ENCODE measurements at places on chromosomes 7 and 10.

DNA sequence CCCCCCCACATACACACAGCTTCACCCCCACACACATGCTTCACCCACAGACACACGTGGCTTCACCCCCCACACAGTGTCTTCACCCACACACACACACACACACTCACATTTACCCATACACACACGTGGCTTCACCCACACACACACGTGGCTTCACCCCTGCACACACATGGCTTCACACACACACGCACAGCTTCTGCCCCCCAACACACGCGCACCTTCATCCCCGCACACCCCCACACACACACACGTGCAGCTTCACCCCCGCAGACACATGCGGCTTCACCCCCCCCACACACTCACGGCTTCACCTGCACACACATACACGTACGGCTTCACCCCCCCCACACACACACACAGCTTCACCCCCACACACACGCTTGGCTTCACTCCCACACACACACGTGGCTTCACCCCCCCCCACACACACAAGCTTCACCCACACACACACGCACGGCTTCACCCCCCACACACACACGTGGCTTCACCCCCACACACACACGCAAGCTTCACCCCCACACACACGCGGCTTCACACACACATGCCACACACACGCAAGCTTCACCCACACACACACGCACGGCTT, 82.4 kb downstream of the NKX6-2 start:
- no peak for DNase-seq

DNA sequence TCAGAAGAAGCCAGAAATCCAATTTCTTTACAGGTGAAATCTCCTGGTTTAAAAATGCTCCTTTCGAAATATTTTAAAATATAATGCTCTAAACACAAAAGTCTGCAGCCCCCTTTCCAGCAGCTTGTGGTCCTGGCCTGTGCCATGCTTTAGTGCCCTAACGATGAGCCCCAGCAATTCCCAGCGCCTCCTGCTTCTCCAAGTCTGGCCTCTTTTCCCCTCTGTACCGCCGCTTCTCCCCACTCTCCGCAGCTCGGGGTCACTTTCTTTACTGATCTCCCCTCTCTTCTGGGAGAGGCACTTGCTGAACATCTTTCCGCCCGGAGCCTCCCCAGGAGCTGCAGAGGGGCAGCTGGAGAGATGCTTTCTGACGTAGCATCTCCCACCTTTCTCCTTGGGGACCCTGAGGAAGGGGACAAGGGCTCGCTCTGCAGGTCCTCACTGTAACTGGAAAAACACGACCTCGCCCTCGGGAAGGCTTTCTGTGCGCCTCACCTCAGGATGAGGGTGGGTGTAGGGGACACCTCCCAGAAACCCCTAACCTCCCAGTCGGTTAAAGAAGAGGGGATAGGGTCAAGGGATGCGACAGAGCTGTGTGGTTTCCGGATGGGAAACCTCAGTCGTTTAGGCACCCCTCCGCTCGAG, 565 bp upstream of the INA start:
- no peak for DNase-seq

DNA sequence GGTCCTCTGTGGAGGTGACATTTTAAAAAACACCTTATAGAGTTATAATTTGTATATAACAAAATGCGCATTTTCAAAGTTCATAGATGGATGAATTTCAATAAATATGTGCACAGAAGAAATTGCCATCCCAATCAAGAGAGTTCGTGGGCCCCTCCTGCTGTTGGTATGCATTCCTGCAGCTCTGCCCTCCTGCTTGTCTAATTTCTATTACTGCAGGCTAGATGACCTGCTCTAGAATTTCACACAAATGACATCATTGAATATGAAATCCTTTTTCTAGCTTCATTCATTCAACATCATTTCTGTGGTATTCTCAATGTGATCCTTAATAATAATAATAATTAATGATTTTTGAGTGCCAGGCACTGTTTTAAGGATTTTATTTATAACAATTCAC, 348.2 kb downstream of the SDK1 start:
- no peak for DNase-seq

- DNase-seq = no peak
Measured at GRCh38 chr10:95847007-95847406, 60.8 kb upstream of the CC2D2B start.

- DNase-seq = no peak
Measured at GRCh38 chr7:820341-820740, 11.9 kb upstream of the SUN1 start.

DNA sequence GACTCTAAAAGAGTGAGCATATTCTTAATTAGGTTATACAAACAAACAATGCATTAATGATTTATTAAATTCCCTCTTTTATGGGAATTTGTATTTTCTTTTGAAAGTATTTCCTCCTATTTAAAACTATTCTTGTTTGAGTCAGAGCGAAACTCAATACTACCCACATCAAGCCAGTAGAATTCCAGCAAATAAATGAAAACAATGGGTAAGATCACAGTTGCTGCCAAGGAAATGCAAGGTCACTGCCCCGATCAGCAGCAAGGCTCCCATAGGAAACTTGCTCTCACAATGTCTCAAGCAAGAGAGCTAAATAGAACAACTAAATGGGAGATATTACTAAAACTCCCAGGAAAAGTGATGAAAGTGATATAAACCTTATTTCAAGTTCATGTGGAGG, 206.3 kb downstream of the THSD7A start:
- no peak for DNase-seq

- DNase-seq = no peak
Measured at GRCh38 chr10:73581918-73582317, 9.2 kb downstream of the USP54 start.

DNA sequence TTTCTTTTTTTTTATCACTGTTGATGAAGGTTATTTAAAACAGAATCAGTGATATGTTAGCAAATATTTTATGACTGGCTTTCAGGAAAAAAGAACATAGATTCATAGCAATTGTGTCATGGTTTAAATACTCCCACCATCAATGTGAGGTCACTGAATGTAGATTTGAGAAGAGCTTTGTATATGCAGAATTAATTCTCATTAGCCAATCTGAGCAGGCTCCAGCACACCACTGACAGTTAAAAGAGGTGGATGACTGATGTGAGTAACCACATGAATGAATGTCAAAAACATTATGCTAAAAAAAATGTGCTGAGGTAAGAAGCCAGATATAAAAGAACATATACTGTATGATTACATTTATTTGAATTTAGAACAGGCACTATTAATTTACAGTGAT, 174.8 kb upstream of the KAT6B start:
- no peak for DNase-seq

- DNase-seq = no peak
Measured at GRCh38 chr7:27941522-27941921, 201.6 kb downstream of the TAX1BP1 start.

DNA sequence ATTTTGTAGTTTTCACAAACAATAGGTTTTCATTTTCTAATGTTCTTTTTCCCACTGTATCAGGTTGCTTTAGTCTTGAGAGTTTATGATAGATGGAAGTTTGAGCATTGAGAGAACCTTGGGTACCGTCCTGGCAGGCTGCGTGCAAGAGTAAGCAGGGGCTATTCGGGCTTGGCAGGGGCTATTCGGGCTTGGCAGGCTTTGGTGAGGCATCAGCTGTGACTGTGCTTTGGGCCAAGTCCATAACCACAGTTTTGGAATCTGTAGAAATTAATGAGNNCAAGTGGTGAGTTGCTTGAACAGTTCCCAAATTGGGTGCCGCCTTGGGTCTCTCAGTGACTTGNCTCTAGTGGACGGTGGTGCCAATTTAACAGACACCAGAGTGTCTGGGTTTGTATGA, 424.6 kb downstream of the PAXIP1 start:
- DNase-seq = no peak

DNA sequence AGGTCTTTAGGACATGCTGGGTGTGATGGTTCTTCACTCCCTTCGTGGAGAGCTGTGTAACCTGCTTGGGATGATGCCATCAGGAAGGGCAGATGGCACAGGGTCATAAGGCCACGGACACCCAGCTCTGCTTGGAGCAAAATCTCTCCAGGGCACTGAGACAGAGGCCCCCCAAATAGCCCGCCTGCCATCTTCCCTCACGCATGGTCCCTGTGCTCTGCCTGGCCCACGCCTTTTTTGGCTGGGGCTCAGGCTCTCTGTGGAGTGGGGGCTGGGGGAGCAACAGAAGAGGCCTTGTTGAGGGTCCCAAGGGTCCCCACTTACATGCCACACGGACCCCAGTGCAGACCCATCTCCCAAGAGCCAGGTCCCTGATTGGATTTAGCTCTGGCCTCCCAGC, 93.3 kb upstream of the RET start:
- DNase-seq = no peak

- no peak for DNase-seq
Measured at GRCh38 chr10:133458710-133459453, 5.1 kb downstream of the SCART1 start.

DNA sequence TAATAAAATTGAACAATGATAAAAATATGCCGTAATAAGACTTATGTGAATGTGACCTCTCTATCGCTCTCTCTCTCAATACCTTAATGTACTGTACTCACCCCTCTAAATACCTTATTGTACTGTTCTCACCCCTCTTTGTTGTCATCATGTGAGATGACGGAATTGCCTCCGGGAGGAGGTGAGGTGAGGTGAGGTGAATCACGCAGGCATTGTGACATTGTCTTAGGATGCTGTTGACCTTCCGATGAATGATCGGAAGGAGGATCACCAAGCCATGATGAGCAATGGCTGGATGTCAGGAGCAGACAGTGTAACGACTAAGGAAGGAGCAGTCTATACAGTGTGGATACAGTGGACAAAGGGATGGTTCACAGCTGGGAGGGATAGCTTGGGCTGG, 87.4 kb upstream of the FAM20C start:
- DNase-seq = no peak

DNA sequence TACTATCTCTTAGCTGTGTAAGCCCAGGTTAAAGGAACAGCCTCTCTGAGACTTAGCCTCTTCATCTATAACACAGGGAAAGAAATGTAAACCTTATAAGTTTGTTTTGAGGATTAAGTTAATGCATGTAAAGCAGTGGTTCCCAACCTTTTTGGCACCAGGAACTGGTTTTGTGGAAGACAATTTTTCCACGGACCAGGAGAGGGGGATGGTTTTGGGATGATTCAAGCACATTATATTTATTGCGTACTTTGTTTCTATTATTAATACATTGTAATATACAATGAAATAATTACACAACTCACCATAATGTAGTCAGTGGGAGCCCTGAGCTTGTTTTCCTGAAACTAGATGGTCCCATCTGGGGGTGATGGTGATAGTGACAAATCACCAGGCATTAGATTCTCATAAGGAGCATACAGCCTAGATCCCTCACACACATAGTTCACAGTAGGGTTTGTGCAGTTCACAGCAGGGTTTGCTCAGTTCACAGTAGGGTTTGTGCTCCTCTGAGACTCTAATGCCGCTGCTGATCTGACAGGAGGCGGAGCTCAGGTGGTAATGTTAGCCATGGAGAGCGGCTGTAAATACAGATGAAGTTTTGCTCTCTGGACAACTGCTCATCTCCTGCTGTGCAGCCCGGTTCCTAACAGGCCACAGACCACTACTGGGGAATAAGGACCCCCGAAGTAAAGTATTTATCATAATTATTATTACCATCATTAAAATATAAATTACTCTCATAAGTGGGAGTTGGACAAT, 41.3 kb upstream of the ANK3 start:
- DNase-seq = no peak

- DNase-seq = peak; percentile 75
Measured at GRCh38 chr10:30502266-30503060, 68.5 kb downstream of the MAP3K8 start.

GRCh38 chr10:103451831-103452505, at the start of gene CALHM2:
Gene CALHM2, minus strand, starts transcription at chr10:103452370. Its CDS starts 2,429 bp downstream, at chr10:103449941.
- no peak for DNase-seq

DNA sequence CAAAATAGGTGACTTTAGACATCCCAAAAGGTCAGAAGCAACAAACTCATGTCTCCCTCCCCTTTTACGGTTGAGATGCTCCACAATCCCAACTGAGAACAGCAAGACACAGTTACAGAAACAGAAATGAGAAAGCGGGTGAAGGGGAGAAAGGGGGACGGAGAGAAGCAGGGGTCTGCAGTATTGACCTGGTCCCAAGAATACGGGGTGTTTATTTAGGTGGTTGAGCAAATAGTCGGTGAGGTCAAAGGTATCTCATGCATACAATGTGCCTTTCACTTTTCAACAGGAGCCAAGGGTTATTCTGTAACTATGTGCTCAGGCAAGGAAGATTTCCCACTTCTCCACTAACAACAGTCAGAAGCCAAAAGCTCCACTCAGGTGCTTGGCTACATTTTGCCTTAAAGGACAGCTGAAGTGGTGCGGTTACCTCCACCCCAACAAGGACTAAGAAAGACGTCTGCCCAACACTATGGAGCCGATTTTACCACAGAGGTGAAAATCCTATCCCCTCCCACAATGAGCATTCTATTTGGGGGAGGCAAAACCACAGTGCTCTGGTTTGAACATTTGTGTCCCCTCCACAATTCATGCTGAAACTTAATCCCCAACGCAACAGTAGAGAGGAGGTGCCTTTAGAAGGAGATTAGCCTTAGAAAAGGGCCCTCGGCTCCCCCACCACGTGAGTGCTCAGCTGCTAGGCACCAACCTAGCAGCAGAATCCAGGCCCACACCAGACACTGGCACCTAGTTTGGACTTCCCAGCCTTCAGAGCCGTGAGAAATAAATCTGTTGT, 77.9 kb downstream of the PARD3 start:
- no peak for DNase-seq

DNA sequence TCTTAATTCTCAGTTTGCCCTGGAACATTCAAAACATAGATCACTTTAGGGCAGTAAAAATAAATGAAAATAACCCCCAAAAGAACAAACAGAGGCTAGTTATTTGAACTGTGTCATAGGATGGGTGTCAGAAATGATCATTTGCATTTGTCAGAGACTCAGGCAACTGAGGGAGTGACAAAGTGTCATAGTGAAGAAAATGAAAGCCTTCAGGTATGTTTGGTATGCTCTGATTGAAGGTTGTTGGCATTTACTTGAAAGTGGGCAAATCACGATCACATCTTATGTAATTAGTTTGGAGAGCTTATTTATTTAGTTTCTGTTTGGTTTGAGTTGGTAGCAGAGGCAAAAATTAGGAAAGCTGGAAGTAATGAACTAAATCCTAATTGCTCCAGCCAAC, 880.9 kb downstream of the ANKRD7 start:
- no peak for DNase-seq

DNA sequence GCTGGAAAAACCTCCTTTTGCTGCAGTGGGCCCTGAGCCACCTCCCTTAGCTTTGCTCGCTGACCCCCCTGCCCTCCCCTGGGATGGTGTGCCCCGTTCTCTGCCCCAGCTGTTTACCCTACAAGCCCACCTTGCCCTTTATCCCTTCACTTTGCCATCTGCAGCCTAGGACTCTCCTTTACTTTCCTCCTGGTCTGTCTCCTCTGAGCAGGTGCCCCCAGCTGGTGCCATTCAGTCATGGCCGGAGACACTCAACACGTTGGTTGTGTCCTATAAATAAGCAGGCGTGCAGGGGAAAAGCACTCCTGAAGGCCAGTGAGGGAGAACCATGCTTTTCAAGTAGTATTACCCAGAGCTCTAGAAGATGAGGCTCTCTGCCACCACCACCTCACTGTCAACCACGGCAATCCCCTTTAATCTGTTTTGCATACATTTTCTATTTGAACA, 6.1 kb downstream of the RASSF4 start:
- DNase-seq = no peak
